ENCODE measurements at places on chromosomes 16 and 17. TPM values are rescaled to one million over a fixed set of nuclear protein-coding genes. Genes with fewer than 3 reads are reported as not detected.

The TP53TG3 gene
- not detected for total RNA-seq

The NGFR gene
- 8.1 TPM for total RNA-seq

The ATP2A3 gene
- 32.0 TPM for total RNA-seq

The CES3 gene
- total RNA-seq, result 1.6 TPM

The NQO1 gene
- total RNA-seq, result 45.7 TPM

The HBA1 gene
- total RNA-seq, result 2.3 TPM

The TK1 gene
- total RNA-seq, result 66.9 TPM

The ZSCAN10 gene
- total RNA-seq, result 209 TPM

The PGAP3 gene
- 21.0 TPM for total RNA-seq

The PRAC2 gene
- total RNA-seq, result not detected

GRCh38 chr16:57140931-57141668 is 44.7 kb downstream of the PSME3IP1 start:
- DNase-seq, result no peak
- H3K27ac ChIP-seq, result no peak overlapping the region
- peaks cover under 1% of the 10 kb centered on the region for H3K4me1 ChIP-seq
- H3K27me3 ChIP-seq, result no peaks in the 10 kb centered on the region

DNA sequence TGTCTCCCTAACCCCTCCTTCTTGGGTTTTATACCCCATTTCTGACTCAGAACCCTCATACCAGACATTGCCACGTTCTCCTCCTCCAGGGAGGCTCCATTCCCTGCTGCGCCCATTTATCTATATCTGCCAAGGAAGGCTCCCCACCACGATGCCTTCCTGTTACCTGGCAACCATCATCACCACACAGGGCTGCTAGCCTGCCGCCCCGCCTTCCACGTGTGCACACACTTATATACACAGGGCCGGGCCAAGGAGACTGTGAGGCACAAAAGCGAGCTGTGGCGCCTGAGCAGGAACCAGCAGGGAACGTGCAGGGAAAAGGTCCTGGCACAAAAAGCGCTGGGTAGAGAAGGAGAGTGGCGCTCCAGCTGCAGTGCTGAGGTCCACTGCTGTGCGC is 261.8 kb downstream of the CBLN1 start:
- H3K36me3 ChIP-seq, result no peaks in the 10 kb centered on the region
- peaks cover 23% of the 10 kb centered on the region for H3K4me1 ChIP-seq
- H3K27ac ChIP-seq, result no peak overlapping the region
- no peaks in the 10 kb centered on the region for H3K27me3 ChIP-seq
- no peak overlapping the region for H3K4me3 ChIP-seq

DNA sequence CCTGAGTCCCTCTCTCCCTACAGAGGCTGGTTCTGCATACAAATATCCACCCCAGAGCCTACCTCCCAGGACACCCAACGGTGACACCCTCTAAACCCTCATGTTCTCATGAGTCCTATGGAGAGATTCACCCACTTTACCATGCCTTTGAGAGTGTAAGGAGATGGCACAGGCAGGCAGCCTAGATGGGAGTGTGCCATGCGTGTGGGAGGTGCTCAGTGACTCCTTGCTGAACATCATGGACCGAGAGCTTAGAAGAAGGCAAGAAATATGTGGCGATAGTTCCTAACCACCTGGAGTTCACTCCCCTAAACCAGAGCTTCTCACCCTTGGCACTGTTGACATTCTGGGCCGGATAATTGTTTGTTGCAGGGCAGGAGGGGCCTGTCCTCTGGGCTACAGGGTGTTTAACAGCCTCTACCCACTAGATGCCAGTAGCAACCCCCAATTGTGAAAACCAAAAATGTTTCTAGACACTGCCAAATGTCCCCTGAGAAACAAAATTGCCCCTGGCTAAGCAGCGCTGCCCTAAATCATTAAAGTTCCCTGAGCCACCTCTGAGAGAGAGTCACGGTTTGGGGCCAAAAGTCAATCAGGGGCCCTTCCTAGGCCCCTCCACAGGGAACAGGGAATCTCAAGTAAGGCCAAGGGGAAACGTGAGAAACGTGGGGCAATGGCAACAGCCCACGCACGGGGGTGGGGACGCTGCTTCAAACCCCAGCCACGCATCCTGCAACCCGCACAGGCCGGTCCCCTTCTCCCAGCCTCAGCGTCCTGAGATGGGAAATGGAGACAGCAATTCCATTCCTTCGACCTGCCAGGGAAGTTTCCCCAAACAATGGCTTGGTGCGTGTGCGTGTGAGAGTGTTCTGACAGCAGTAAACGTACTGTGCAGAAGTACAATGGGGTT is 66.8 kb downstream of the C16orf78 start:
- H3K27ac ChIP-seq, result no peak overlapping the region
- peaks cover 17% of the 10 kb centered on the region for H3K4me1 ChIP-seq
- no peak for DNase-seq
- no peak overlapping the region for H3K4me3 ChIP-seq
- H3K36me3 ChIP-seq, result no peaks in the 10 kb centered on the region

DNA sequence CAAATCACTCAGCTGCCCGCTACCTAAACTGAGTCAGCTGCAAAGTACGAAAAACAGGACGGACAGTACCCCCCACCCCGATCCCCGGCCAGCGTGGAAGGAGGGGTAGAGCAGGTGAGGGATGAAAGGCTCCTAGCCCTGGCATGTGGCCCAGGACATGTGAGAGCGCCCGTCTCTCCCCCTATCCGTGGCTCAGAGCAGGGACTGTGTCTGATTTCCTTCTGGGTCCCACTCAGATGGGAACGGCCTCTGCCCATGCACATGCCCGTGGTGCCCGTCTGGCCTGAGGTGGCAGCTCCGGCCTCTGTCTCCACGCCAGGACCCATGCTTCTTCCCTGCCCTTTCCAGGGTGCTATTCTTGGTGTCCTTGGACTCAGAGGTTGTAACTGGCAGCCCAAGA is 30.2 kb upstream of the RASD1 start:
- H3K36me3 ChIP-seq, result no peaks in the 10 kb centered on the region
- DNase-seq, result no peak
- no peak overlapping the region for H3K27ac ChIP-seq
- no peaks in the 10 kb centered on the region for H3K27me3 ChIP-seq
- H3K4me1 ChIP-seq, result peaks cover 9% of the 10 kb centered on the region

GRCh38 chr16:27706866-27707685 is 157.1 kb downstream of the KATNIP start:
- no peak for DNase-seq
- no peaks in the 10 kb centered on the region for H3K4me1 ChIP-seq
- H3K4me3 ChIP-seq, result no peak overlapping the region
- H3K27me3 ChIP-seq, result no peaks in the 10 kb centered on the region
- no peak overlapping the region for H3K27ac ChIP-seq
- peaks cover 3% of the 10 kb centered on the region for H3K36me3 ChIP-seq

DNA sequence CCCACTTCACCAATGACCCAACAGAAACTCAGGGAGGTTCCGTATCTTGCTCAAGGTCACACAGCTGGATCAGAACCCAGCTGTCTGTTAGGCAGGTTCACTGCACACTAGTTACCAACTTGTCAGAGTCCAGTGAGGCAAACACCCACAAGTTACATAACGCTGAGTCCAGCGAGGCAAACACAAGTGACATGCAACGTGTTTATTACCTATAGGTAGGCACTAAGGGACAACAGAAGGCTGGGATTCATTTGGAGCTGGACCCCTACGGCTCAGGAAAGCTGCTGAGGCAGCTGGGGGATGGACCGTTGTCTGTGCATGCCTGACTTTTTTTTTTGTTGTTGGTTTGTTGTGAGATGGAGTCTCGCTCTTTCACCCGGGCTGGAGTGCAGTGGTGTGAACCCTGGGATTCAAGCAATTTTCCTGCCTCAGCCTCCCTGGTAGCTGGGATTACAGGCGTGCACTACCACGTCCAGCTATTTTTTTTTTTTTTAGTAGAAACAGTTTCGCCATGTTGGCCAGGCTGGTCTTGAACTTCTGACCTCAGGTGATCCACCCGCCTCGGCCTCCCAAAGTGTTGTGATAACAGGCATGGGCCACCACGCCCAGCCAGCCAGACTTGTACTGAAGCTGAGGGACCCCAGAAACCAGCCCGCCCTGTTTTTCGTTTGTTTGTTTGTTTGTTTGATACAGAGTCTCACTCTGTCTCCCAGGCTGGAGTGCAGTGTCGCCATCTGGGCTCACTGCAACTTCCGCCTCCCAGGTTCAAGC is 1.9 kb upstream of the RSAD1 start:
- no peaks in the 10 kb centered on the region for H3K36me3 ChIP-seq
- H3K27me3 ChIP-seq, result peaks cover 4% of the 10 kb centered on the region
- no peak for DNase-seq
- no peak overlapping the region for H3K27ac ChIP-seq
- no peak overlapping the region for H3K4me3 ChIP-seq

GRCh38 chr17:68290268-68290954 is 516 bp downstream of the SLC16A6 start:
- peaks cover 26% of the 10 kb centered on the region for H3K4me1 ChIP-seq
- no peak for DNase-seq
- H3K27ac ChIP-seq, result no peak overlapping the region
- peaks cover 25% of the 10 kb centered on the region for H3K27me3 ChIP-seq
- no peaks in the 10 kb centered on the region for H3K36me3 ChIP-seq
- H3K4me3 ChIP-seq, result peak overlapping the region; percentile 59

DNA sequence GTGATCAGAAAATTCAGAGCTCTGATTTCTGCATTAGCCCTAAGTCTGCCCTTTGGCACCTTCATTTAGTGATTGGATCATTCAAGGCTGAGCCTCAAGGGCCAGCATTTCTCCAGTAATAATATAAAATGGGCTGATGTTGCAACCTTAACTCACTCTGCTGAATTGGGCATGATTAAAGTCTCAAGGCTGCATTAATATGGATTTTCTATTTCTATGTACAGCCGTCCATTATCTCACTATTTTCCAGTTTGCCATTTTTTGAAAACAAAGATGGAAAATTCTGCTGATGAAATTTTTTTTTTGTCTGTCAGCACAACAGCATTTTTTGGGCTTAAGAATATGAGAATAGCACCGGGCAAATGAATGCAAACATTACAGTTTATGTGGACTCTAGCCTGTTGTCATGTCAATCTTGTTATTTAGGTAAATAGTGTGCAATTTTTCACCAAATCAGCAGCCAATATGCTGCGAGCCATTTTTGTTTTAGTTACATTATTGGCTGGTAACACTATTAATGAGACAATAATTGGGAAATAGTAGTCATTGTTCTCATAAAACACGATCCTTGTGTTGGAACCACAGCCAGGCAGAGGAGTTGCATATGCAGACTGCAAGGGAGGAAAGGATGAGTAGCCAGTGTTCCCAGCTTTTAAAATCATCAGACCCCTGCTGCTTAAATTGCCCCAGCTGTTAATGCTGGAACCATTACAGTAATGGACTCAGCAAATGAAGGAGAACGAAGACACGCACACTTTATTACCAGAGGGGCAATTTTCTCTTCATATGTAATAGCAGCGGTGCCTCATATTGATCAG is 10.5 kb downstream of the FTO start:
- H3K27me3 ChIP-seq, result no peaks in the 10 kb centered on the region
- H3K27ac ChIP-seq, result no peak overlapping the region
- no peak for DNase-seq
- no peaks in the 10 kb centered on the region for H3K4me1 ChIP-seq
- H3K4me3 ChIP-seq, result no peak overlapping the region

DNA sequence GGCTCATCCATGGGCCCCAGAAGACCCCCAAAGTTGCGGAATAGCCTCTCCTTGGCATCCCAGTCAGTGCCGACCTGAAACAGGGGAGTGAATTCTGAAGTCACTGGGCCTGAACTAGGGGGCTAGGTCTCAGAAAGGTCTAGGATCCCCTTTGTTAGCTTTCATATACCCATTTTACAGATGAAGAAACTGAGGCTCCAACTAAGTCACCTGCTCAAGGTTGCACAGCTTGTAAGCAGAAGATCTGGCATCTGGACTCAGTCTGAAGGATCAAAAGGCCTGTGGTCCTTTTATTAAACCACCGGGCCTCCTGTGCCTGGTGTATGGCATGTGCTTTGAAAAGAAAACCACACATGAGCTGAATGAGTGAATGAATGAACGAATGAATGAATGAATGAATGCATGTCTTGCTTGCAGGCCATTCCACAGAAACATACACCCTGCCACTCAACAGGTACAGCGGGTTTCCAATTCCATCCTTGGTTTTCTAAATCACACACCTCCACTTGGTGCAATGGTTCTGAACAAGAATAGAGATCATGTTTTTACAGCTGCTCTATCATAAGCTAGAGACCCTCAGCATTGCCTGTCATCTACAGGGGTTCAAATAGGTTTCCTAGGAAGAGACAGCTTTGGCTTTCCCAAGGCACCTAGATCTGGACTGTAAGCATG is 352.7 kb downstream of the XYLT1 start:
- no peaks in the 10 kb centered on the region for H3K4me1 ChIP-seq
- no peak overlapping the region for H3K4me3 ChIP-seq
- no peaks in the 10 kb centered on the region for H3K27me3 ChIP-seq

GRCh38 chr17:80879723-80880647 is 111.7 kb upstream of the CHMP6 start:
- no peak for DNase-seq
- H3K4me3 ChIP-seq, result no peak overlapping the region
- no peak overlapping the region for H3K27ac ChIP-seq
- H3K4me1 ChIP-seq, result peaks cover 4% of the 10 kb centered on the region

- DNase-seq, result no peak
- H3K4me1 ChIP-seq, result peaks cover 2% of the 10 kb centered on the region
- H3K4me3 ChIP-seq, result no peak overlapping the region
- no peak overlapping the region for H3K27ac ChIP-seq
- no peaks in the 10 kb centered on the region for H3K27me3 ChIP-seq
Observed at GRCh38 chr16:48354877-48355855, 30.0 kb downstream of the SIAH1 start.

DNA sequence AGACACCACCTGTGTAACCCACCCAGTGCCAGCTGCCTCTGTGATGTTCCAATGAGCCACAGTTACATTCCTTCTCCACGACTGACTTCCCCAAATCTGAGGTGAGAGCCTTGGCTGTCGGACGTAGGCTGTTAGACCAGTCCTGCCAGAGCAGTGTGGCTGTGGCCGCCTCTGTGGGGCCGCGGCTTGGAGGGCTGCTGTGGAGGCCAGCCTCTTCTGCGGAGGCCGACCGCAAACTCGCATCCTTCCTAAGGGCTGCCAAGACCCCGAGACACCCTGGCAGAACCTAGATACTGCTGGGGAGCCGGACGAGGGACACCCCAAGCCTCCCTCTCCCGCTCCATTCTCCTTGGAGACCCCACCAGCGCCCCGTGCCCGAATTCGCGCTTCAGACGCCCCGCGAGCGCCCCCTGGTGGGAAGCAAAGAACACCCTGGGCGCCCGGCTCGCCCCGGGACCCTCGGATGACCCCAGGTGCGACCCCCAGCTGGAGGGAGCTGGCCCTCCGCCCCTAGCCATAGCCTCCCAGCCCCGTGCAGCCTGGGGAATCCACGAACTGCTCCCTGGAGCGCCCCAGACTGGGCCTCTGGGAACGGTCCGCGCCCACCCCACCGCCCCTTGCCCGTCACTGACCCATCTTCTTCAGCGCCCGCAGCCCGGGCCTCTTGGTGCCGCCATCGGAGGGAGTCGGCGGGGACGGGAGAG is 547 bp downstream of the PLCD3 start:
- no peaks in the 10 kb centered on the region for H3K4me1 ChIP-seq
- peak; percentile 93 for DNase-seq
- peak overlapping the region; percentile 64 for H3K4me3 ChIP-seq
- no peak overlapping the region for H3K27ac ChIP-seq
- H3K36me3 ChIP-seq, result no peaks in the 10 kb centered on the region

GRCh38 chr16:11609474-11610120 is 22.9 kb upstream of the LITAF start:
- H3K27ac ChIP-seq, result no peak overlapping the region
- peaks cover 1% of the 10 kb centered on the region for H3K4me1 ChIP-seq
- DNase-seq, result no peak
- H3K27me3 ChIP-seq, result no peaks in the 10 kb centered on the region

- no peaks in the 10 kb centered on the region for H3K36me3 ChIP-seq
- no peak overlapping the region for H3K27ac ChIP-seq
- no peak for DNase-seq
- H3K4me1 ChIP-seq, result peaks cover 6% of the 10 kb centered on the region
Observed at GRCh38 chr17:7712111-7712771, 5.3 kb upstream of the DNAH2 start.

Data from H1 (cell line).